ENCODE measurements at places on chromosomes 5 and 9.

DNA sequence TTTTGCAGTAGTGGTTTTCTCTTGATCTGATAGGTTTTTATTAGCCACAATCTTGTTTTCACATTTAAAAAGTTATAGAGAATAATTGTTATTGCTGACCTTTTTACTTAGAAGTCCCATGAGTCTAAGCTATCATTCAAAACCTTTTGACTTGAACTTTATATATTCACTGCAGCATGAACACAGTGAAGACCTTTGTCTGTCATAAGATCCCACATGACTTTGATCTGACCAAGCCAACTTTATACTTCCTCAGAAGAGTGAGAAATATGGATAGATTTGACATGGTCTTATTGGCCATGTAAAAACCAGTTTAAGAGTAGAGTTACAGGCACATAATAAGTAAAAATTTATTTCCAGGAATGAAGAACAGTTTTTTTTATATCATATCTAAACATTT is 34.1 kb downstream of the RAD1 start:
- DNase-seq, result no peak

- no peak for DNase-seq
These were observed 192.0 kb upstream of the PPP1R26 start for GRCh38 chr9:135287627-135288026.

DNA sequence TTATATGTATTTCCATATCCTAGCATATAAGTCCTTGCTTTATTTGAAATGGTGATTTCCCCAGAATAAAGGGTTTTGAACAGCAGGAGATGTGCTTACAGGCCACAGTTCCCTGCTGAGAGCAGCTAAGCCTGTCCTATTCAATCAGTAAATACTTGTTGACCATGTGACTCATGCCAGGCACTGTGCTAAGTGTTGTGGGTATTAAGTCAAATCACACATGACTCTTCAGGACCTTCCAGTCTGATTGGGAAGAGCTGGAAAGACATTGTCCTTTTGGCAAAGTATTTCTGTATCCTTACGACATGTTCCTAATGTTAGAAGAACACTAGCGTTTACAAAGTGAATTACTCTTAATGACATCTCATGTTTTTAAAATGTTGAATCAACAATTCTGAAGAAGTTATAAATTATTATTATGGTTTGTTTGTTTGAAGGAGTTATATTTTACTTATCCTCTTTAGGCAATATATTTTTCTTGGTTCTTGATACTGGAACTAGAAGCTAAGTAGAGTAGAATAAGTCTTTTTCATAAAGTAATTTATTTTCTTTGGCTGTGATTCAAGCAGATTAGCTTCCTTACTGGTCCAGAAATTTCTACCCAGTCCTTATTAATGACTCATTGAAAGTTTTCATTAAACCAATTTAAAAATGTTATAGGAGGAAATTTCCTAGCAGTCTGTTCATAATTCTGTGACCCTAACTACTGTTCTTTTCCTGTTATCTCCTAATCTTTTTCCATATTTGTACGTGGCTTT is 82.1 kb downstream of the GAPVD1 start:
- peak; percentile 23 for DNase-seq

DNA sequence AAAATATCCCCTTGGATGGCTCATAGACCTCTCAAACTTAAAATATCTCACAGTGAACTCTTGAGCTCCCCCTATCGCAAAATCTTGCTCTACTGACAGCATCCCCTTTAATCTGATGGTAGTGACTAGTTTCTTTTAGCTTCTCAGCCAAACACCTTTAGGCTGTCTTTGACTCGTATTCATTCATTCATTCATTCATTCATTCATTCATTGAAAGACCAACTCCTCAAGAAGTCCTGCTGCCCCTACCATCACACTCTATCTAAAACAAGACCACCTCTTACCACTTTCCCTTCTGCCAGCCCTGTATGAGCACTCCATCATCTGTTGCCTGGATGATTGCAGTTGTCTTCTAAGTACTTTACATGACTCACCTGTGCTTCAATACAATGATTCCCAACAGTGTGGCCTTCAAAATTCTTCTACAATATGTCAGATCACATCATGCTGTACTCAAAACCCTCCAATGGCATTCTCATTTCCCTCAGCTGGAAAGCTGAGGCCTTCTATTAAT is 46.8 kb downstream of the ITGA2 start:
- DNase-seq, result no peak

- DNase-seq, result no peak
These were observed 63.1 kb downstream of the DOCK8 start for GRCh38 chr9:277601-278295.

- DNase-seq, result no peak
These were observed 45.9 kb downstream of the TTC1 start for GRCh38 chr5:160054831-160055230.

DNA sequence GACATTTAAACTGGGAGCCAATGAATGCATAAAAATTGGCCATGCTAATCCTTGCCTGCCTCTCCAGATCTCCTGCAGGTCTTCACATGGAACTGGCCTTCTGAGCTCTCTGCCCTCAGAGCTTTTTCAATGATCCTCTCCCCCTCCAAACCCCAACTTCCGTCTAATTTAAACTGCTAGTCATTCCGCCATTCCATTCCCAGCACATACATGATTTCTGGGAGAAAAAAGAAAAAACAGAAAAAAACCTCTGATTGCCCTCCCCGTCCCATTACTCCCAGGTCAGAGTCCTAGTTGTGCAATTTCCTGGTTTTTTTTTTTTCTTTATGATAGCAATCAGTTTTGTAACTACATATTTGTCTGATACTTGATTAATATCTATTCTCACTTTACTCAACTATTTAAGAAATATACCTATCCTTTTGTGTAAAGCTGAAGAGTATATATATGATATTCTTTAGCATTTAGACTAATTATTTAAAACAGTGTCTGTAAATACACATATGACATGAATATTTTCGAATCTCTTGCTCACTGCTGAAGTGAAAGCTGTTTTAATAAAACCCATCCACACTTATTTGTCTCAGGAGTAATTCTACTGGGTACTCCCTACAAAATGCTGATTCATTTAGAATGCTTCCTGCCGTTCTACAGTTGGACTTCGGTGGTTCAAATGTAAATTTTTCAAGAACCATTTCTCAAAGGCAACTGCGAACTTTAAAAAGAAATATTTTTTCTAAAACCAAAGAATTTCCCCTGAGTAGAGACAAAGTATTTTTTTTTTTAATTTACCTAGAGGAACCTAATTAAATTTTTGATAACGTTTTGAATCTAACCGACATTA is 1.6 kb downstream of the HINT1 start:
- peak; percentile 56 for DNase-seq

- no peak for DNase-seq
These were observed 135.9 kb downstream of the SLIT3 start for GRCh38 chr5:169165052-169165451.

DNA sequence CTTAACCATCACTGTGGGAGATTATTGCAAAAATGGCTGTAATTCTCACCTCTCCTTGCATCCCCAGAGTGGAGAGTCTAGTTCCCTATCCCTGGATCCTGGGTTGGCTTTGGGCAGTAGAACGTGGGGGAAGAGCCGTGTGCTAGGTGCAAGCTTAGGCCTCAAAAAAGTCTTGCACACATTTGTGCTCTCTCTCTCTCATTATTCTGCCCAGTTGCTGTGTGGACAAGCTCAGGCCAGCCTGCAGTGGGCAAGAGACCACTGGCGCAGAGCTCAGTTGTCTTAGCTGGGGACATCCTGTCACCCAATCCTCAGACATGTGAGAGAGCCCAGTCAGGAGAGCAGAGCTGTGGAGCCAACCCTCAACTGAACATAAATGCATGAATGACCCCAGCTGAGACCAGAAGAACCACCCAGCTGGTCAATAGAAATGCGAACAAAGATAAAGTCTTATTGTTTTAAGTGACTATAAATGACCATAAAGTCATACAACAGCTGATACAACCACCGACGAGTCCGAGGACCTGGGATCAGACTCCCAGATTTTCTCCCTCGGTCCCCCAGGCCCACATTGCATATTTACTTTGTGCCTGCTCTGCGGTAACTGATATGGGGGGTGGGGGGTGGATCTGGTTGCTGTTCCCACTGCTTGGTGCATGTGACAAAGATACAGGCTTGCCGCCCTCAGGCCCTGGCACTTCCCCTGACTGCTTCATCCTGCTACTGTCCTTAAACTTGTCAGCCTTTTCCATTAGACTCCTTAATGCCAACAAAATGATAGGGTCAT is 166.4 kb upstream of the MVB12B start:
- DNase-seq, result no peak

- DNase-seq, result no peak
These were observed 2.8 kb downstream of the SHC3 start for GRCh38 chr9:89175828-89176261.

GRCh38 chr5:111259636-111260035 is 35.5 kb downstream of the CAMK4 start:
- no peak for DNase-seq

DNA sequence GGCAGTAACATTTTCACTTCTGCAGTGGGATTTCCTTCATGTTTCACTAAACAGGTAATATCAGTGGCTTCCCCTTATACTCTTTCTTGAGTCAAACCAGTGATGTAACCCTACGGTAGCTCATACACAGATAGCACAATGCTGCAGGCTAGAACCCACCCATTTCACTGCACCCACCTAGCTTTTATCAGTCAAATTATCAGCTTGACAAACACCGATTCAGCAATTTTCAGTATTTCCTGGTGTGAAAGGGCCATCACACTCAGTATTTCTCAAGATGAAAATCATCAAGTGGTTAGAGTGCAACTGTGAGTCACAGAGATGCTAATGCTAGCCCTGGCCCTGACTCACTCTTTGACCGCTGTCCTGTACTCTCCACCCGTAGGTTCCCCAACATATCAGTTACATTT is 242.3 kb upstream of the PTGER4 start:
- DNase-seq, result peak; percentile 62

DNA sequence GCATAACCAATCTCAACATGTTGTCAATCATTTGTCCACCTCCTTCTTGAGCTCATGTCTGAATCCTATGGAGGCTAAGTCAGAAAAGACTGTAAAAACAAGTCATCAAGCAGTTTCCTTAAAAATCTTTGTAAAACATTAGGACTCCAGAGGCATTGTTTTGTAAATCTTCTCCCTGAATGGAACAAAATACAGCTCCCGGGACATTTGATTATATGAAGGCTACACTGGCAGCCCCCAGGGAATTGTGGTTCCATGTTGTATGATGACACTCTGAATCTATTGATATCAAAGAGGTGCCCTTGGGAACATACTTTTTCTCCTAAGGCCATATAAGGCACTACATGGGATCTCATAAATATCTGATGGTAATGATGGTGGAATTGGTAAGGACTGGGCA is 83.2 kb upstream of the NUDT12 start:
- no peak for DNase-seq

DNA sequence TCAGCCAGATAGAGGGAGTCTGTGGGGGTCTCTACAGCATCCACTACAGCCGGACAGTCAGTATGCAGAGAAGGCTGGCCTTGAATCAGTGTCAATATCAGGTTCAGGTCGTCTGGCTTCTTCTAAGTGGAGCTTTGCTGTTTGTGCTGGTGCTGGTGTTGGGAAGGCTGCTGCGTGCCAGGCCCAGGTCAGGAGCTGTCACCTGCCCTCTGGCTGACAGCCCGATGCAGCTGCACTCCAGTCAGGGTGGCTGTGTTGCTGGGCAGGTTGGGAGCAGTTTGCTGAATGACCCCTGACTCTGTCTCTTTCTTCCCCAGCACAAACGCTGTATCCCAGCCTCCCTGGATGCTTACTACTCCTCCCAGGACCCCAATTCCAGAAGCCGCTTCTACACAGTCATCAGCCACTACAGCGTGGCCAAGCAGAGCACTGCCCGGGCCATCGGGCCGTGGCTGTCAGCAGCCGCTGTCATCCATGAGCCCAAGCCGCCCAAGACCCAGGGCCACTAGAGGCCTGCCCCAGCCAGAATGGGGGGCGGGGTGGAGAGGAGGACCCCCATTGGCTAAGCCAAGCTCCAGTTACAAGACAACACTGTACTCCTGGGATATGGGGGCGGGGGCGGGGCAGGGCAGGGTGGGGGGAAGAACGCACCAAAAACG is 61.6 kb downstream of the NSG2 start:
- no peak for DNase-seq

GRCh38 chr5:137405393-137405792 is 93.7 kb downstream of the SPOCK1 start:
- DNase-seq, result no peak

DNA sequence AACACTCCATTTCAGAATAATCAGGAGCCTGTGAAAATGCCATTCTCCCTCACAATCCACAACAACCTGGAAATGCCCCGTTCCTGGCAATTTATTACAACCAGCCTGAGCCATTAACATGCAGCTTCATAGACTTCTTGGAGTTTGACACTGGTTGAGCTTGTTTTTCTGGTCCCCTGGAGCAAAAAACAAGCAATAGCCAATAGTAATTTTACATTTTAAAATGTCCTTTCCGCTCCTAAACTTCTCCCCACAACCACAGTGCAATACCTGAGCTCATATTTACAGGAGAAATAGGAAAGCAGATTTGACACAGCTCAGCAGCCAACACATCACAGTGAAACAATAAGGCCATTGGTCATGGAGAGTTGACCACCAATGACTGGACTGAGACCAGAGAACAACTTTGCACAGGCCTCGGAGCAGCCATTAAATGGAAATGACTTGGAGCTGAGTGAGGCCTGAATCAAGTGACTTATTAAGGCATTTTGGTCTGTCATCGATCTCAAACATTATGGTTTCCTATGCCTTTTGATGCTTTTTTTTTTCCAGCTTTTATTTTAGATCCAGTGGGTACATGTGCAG is 73.0 kb downstream of the ENC1 start:
- no peak for DNase-seq

DNA sequence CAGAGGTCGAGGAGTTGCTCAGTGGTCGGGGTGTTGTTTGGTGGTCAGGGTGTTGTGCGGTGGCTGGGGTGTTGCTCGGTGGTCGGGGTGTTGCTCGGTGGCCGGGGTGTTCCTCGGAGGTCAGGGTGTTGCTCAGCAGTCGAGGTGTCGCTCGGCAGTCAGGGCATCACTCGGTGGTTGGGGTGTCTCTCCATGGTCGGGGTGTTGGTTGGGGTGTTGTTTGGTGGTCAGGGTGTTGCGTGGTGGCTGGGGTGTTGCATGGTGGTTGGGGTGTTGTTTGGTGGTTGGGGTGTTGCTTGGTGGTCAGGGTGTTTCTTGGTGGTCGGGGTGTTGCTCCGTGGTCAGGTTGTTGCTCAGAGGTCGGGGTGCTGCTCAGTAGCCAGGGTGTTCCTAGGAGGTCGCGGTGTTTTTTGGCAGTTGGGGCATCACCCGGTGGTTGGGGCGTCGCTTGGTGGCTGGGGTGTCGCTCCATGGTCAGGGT is 11.0 kb upstream of the GPSM1 start:
- no peak for DNase-seq

DNA sequence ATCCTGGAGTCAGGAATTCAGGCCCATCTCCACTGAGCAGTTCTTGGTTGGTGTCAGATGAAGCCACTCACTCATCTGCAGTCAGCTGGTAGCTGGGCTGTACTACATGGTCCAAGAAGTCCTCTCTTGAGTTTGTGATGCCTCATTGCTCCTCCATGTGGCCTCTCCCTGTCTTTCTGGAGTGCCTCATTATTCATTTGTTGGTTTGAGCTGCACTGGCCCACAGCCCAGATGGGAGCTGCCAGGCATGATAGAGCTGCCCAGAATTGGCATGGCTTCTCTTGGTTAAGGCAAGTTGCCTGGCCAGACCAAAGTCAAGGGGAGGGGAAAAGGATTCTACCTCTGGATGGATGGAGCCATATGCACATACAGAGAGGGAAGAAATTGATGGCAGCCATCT is 8.0 kb downstream of the PTCD2 start:
- DNase-seq, result peak; percentile 15

All from adipocyte (in vitro differentiated cells).